ENCODE measurements at places on chromosomes 12 and 14. TPM values are rescaled to one million over a fixed set of nuclear protein-coding genes. Genes with fewer than 3 reads are reported as not detected.

Gene PLEKHG7
- total RNA-seq, result not detected

Gene ANKS1B
- 37.0 TPM for total RNA-seq

Gene NPFF
- not detected for total RNA-seq

- DNase-seq, result no peak
Observed at GRCh38 chr14:77808250-77808649, 8.3 kb downstream of the ADCK1 start.

DNA sequence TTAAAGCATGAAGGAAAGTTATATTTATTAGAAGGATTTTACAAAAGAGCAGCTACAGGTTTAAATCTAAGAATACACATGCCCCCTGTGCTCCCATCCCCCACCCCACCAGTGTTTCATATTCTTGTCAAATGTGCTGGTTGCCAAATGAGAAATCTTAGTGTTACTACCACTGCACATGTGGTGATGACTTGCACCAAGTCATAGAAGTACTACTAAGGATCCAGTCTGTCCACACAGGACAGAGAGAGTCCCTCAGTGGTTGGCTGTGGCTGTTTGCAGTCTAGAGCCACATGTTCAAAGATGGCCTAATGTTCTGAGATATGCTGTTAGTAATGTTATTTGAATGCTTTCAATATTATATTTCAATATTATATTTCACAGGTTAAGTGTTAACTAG lies 268.8 kb downstream of the ADAMTS20 start:
- no peak for DNase-seq

GRCh38 chr12:78933014-78933413 lies 68.4 kb downstream of the SYT1 start:
- DNase-seq, result no peak

Data from aorta (tissue), 5 donors.